ENCODE measurements at places on chromosomes 13 and 19.

DNA sequence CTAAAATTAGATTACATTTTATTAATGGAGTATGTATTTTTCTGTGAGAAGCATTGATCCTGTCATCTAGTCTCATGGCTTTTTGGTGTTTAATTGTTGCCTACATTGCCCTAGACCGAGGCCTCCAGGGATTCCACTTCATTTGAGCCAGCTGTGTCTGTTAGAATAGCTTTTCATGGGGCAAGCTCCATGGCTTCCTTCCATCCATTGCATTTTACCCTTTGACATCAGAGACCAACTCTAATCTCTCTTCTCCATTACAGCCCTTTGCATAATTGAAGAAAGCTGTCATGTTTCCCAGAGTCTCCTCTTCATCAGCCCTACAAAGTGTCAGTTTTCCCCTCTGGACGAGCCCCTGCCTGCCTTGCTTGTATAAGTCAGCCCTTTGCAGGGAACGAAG lies 70.6 kb downstream of the MTUS2 start:
- DNase-seq: no peak

DNA sequence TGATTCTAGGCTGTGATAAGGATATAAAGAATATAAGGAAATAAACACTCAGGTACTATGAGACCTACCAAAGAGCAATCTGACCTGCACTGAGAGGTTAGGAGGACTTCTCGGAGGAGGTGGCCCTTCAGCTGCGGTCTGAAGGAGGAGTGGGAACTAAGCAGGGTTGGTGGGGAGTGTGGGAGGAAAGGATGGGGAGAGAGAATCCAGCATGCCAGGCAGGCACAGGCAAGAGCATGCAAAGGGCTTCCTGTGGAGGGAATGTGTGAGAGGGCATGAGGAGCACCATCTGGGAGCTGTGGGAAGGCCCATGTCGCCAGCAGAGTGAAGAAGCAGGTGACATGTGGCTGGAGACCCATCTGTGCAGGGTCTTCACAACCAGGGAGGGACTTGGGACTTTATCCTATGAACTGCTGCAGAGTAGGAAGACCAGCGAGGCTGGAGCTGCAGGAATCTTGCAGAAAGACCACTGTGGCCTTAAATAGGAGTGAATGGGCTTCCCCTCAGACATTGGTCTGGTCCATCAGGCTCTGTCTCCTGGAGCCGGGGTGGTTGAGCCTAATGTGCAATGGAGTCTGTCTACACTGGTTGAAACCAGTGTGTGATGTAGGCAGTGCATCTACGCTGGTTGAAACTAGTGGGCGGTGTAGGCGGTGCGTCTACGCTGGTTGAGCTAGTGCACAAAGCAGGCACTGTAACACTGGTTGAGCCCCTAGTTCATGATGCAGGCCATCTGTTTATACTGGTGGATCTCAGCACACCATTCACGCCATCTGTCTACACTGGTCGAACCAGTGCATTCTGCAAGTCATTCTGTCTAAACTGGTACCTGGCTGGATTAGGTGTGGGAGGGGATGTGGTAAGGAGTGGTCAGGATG lies 6.4 kb downstream of the CHST8 start:
- DNase-seq: no peak

- no peak for DNase-seq
Measured at GRCh38 chr13:113078902-113079780, 26.4 kb upstream of the F7 start.

DNA sequence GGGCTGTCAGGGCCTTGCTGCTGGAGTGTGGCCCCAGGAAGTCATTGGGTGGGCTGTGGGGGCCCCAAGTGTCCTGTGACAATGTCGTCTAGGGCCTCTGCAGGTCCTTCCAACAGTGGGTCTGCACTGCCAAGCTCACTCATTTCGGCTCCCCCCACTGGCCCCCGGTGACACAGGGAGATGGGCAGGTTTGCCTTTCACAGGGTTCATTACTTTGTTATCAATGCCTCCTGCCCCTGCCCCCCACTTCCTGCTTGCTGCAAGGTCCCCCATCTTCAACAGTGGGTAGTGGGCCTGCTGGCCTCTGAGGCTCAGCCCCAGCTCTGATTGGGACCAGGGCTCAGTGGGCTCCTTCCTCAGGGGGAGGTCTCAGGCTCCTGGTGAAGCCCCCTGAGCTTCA lies 149.8 kb downstream of the URI1 start:
- no peak for DNase-seq

GRCh38 chr19:5926641-5927440 lies 12.8 kb downstream of the CAPS start:
- no peak for DNase-seq

DNA sequence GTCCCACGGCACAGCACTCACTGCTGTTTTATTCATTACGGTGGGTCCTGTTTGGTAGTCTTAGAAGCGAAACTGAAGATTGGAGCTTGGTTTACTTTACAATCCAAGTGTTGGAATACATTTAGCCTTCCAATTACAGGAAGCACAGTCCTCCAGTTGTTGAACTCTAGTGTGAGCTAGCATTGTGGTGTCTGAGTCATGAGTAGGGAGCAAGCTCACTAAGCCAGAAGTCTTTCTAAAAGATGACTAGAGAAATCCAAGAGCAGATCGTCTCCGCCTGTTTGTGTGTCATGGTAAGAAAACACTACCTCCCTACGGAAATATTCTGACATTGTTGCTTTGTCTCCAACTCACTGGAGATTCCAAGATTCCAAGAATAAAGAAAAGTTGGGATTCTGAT lies 10.1 kb upstream of the SHISA2 start:
- DNase-seq: no peak

DNA sequence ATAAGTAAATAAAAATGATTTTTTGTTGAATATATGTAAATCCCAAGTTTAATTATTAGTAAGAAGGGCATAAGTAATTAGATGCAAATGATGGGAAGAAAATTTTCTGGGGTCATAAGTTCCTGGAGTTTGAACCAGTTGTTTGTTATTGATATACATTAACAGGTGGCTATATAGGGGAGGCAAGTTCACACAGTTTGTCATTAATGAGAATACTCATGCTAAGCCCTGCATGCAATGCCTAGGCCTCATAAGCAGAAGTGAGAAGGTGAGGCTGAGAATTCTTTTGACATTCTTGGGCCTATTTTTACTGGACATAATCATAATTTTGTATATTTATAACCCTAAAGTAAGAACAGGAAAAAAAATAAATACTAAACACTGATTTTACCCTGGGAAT lies 1210.7 kb upstream of the PCDH9 start:
- DNase-seq: no peak

GRCh38 chr13:100917011-100917410 lies 242.4 kb upstream of the TMTC4 start:
- DNase-seq: no peak

- no peak for DNase-seq
Measured at GRCh38 chr13:112072534-112073244, 5.7 kb downstream of the SOX1 start.

DNA sequence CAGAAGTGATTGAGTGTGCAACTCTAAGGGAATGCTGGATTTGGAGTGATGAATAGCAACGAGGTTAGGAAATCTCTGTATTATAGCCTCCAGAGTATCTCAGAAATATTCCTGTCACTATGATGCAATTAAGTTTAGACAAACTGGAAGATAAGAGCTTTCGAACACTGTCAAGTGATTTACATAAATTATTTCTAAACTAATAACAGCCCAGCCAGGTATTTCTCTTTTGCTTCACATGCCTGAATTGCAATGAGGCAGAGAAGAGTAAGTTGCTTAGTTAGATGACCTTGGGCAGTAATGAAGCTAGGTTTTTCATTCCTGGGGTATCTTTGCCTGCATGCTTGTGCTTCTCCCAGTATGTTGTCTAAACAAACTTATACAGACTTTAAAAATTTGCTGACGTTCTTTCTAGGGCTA lies 134.5 kb downstream of the LMO7 start:
- no peak for DNase-seq

DNA sequence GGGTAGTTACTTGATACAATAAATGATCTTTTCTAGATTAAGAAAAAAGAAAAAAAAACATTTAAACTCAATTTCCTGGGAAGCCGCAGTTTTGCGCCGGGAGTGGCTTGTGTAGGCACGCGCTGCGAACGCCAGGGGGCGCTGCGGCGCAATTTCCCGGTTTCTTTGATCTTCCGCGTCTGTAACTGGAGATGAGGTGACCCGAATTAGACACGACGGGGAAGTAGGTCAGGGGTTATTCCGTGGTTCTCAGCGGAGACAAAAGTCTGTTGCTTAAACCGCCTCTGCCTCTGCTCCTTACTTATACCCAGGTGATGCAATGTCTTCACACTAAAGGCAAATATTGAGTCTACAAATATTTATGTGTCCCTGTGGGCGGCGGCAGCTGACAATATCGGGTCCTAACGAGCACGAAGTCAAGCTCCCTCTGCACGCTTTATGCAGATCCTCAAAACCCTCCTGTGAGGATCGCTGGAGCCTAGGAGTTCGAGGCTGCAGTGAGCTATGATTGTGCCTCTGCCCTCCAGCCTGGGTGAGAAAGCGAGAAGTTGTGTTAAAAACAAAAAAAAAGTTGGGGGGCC lies 15.2 kb downstream of the STXBP2 start:
- DNase-seq: peak; percentile 82

DNA sequence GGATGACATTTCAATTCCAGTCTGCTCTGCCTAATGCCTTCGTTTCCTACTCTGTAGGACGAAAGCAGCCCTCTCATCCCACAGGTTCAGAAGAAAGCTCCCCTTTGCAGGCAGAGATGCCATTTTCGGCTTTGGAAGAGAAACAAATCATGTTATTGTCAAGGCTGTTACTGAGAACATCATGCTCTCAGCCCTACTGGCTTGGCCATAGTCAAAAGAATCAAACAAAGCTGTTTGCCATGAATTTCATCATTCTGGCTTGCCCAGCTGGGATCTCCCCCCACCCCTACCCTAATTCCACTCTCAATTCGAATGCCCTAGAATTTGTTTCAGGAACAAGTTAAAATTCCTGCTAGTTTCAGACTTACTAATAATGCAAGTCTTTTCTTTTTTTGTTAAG lies 162.3 kb upstream of the SERP2 start:
- DNase-seq: no peak

DNA sequence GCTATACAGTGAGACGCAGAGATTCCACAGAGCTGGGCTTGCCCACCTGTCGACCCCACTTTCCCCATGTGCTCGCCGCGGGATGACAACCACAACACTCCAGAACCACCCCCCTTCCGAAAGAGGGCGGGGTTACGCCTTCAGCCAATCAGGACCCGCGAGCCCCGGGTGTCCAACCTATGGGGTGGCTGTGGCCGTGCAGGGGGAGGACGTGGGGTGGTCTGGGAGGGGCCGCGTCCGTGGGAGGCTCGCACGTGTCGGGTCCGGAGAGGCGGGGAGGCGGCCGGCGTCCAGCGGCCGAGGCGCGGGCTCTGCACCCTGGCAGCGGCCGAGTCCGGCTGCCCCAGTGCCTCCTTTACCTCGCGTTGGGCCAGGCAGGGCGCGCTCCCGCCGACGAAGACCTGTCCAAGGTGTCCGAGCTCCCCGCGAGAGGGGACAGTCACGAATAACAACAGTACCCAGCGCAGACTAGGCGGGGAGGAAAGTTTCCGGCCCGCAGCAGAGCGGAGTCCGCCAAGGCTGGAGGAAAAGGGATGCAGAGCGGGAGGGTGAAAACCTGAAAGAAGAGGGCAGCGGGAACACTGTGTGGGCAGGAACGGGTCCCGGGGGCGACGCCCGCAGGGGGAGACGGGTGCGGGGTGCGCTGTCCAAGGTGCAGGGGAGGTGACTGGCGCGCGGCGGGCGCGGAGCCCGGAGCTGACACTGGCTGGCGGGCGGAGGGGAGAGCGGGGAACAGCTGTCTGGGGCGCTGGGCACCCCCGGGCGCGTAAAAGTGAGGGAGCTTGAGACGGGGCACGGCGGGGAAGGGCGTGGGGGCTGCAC lies 911 bp downstream of the ENOX1 start:
- no peak for DNase-seq

DNA sequence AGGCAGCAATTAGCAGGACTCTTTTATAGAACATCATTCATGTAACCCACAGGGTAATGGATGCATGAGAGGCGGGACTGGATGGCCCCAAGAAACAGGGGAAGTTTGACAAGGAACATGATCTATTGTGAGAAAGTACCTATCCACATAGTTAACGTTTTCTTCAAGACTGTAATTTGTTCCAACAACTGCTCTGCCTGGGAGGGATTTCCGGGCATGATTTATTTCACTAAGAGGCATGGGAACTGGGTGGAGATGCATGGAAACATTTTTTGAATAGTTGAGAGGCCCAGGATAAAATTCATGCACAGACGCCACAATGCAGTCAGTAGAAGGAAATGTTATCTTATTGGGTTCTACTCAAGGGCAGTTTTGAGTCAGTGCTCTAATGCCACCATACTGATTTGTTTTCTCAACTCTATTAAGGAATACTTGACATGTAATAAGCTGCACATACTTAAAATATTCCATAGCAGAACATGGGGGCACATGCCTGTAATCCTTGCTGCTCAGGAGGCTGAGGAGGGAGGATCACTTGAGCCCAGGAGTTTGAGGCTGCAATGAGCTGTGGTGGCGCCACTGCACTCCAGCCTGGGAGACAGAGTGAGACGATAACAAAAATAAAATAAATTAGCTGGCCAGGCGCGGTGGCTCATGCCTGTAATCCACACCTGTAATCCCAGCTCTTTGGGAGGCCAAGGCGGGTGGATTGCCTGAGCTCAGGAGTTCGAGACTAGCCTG lies 9.9 kb upstream of the ATG4D start:
- no peak for DNase-seq

DNA sequence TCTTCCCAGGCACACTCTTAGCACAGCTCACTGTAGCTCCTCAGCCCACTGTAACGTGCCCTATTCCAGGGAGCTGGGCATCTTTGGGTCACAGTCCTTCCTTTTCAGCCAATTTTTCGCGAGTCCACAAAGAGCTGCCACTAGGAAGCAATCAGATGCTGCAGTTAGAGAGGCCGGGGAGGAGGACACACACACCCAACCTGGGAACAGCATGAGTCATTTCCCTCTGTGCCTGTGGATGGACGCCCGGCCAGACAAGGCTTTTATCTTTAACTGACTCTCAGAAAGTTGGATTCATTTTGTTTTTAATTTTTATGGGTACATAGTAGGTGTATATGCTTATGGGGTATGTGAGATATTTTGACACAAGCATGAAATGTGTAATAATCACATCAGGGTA lies 918.6 kb downstream of the UQCRFS1 start:
- DNase-seq: no peak

GRCh38 chr13:46893221-46893740 lies 3.6 kb downstream of the HTR2A start:
- no peak for DNase-seq

DNA sequence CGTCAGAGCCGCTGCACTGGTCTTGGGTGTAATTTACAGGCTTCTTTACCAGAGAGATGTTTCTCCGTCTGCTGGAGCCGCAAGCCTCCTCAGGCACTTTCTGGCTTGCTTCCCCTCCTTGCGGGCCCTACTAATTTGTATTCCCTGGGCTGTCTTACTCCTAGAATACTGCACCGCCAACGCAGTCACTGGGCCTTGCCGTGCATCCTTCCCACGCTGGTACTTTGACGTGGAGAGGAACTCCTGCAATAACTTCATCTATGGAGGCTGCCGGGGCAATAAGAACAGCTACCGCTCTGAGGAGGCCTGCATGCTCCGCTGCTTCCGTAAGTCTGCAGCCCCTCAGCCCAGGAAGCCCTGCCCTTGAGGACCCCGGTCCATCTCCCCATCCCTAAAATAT lies 14.1 kb upstream of the C19orf33 start:
- no peak for DNase-seq

GRCh38 chr19:5036698-5037563 lies 68.0 kb downstream of the KDM4B start:
- no peak for DNase-seq
